ENCODE measurements at places on chromosomes 5 and 9. TPM values are rescaled to one million over a fixed set of nuclear protein-coding genes. Genes with fewer than 3 reads are reported as not detected.

DNA sequence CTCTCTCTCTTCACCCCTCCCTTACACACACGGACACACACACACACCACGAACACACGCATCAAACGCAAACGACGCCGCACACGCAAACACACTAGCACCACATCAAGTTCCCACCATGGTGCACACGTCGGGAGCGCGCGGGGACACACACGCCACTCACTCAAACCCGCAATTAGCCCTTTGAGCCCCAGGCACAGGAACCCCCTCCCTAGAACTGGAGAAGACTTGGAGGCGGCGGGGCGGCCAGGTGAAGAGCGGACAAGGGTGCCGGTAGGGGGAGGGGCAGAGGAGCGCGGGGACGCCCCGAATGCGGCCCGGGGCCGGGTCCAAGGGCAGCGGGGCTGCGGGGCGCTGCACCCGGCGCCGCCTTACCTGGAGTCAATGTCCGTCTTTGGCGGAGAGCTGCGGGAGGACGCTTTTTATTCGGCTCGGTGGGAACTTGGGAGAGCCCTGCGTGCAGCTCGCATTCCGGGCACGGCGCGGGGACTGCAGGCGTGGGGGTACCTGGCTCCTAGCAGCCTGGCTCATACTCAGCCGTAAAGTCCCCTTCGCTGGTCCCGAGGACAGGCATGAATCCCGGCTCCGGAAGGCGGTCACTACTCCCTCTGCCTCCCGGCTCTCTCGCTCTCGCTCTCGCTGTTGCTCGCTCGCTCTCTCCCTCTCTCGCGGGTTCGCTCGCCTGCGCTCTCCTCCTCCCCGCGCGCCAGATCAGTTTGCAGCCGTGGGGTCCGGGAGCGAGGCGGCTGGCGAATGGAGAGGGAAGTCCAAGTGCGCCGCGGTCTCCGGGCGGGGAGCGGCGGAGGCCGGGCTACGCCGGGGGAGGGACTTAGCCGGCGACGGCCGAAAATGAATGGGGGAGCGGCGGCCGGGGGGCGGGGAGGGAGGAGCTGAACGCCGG is at the start of gene BRINP1:
BRINP1 (minus strand) TSS at position 755 of the 901 bp plus-strand sequence. CDS start 56,080 bp downstream, outside the sequence.
- DNase-seq = peak; percentile 74
- H3K36me3 ChIP-seq = no peaks in the 10 kb centered on the region
- H3K27ac ChIP-seq = no peak within 1 kb of the TSS
- peaks cover 19% of the 10 kb centered on the region for H3K4me1 ChIP-seq
- H3K4me3 ChIP-seq = peak within 1 kb of the TSS; percentile 81

GRCh38 chr9:71767776-71768321 is 464 bp downstream of the CEMIP2 start:
- peaks cover 4% of the 10 kb centered on the region for H3K27me3 ChIP-seq
- peaks cover 46% of the 10 kb centered on the region for H3K4me1 ChIP-seq
- H3K36me3 ChIP-seq = no peaks in the 10 kb centered on the region
- DNase-seq = no peak
- peak overlapping the region; percentile 92 for H3K27ac ChIP-seq
- H3K4me3 ChIP-seq = peak overlapping the region; percentile 92

GRCh38 chr9:115278326-115279035 is 160.5 kb upstream of the TNC start:
- H3K27me3 ChIP-seq = no peaks in the 10 kb centered on the region
- no peaks in the 10 kb centered on the region for H3K4me1 ChIP-seq
- no peak for DNase-seq
- H3K4me3 ChIP-seq = no peak overlapping the region
- H3K36me3 ChIP-seq = no peaks in the 10 kb centered on the region
- H3K27ac ChIP-seq = peak overlapping the region; percentile 0

- H3K4me3 ChIP-seq = peak within 1 kb of the TSS; percentile 87
- H3K27ac ChIP-seq = peak within 1 kb of the TSS; percentile 93
- peak; percentile 84 for DNase-seq
- H3K27me3 ChIP-seq = no peaks in the 10 kb centered on the region
These were observed at the start of gene GALT for GRCh38 chr9:34646211-34647083. TSS of gene GALT (plus strand) at chr9:34646675. CDS start at chr9:34646705, 30 bp downstream.

Gene TAF11L10
- total RNA-seq = not detected

Measured in mesothelial cell of epicardium (in vitro differentiated cells).